ENCODE measurements at places on chromosomes 11 and 22. TPM values are rescaled to one million over a fixed set of nuclear protein-coding genes. Genes with fewer than 3 reads are reported as not detected.
A peak's percentile ranks its signal among the peaks of the same experiment; 100 is the strongest.

Gene GAL
- 1.0 TPM for total RNA-seq

Gene NAALADL1
- 11.9 TPM for total RNA-seq

GRCh38 chr11:87803748-87804147, 371.5 kb downstream of the RAB38 start:
- H3K27me3 ChIP-seq, result no peaks in the 10 kb centered on the region
- H3K36me3 ChIP-seq, result no peaks in the 10 kb centered on the region
- no peak for DNase-seq
- no peak overlapping the region for H3K27ac ChIP-seq

DNA sequence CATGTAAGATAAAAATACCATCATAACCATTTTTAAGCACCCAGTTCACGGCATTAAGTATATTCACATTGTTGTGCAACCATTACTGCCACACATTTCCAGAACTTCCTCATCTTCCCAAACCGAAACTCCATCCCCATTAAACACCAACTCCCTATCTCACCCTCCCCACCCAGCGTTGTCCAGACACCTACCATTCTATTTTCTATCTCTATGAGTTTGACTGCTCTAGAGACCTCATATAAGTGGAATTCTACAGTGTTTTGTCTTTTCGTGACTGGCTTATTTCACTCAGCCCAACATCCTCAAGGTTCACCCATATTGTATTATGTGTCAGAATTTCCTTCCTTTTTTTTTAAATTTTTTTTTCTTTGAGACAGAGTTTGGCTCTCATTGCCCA, 45.2 kb downstream of the PPFIA1 start:
- H3K27ac ChIP-seq, result no peak overlapping the region
- peaks cover 3% of the 10 kb centered on the region for H3K4me1 ChIP-seq
- H3K27me3 ChIP-seq, result no peaks in the 10 kb centered on the region
- no peak for DNase-seq

- peaks cover 2% of the 10 kb centered on the region for H3K36me3 ChIP-seq
- H3K27ac ChIP-seq, result no peak overlapping the region
- H3K4me3 ChIP-seq, result no peak overlapping the region
- no peak for DNase-seq
- peaks cover 20% of the 10 kb centered on the region for H3K27me3 ChIP-seq
These were observed 1249.3 kb downstream of the BRD1 start for GRCh38 chr22:48578138-48579042.

DNA sequence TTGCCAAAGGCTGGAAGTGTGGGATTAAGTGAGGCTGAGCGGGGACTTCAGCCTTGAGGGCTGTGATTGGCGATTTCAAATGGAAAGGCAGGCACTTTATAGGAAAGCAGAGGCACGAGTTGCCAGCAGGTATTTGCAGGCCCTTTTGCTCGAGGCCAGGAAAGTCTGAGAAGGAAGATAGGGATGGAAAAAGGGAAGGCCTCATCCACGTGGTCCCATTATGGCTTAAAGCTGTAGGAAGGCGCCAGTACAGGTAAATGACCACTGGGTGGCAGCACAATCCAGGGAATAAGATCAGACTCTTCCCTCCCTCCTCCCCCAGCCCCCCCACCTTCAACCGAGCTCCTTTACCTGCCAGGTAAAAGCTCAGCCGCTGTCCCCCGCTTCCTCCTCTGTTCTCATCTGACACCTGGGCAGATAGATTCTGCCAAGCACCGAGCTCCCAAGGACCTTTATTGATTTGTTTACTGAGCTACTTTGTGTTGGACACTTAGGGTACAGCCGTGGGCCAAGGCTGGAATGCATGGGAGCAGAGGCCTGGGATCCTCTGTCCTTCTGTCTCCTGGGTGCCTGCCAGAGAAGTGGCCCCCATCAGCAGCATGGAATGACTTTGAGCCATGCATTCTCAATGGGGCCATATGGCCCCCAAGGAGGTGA, 7.5 kb downstream of the P2RX3 start:
- no peak for DNase-seq
- H3K27me3 ChIP-seq, result peaks cover 1% of the 10 kb centered on the region
- H3K4me3 ChIP-seq, result no peak overlapping the region
- H3K27ac ChIP-seq, result no peak overlapping the region
- H3K36me3 ChIP-seq, result no peaks in the 10 kb centered on the region

GRCh38 chr11:74459584-74459983, 7.8 kb downstream of the KCNE3 start:
- no peak overlapping the region for H3K4me3 ChIP-seq
- DNase-seq, result no peak
- H3K27me3 ChIP-seq, result no peaks in the 10 kb centered on the region
- no peak overlapping the region for H3K27ac ChIP-seq
- no peaks in the 10 kb centered on the region for H3K4me1 ChIP-seq
- no peaks in the 10 kb centered on the region for H3K36me3 ChIP-seq

DNA sequence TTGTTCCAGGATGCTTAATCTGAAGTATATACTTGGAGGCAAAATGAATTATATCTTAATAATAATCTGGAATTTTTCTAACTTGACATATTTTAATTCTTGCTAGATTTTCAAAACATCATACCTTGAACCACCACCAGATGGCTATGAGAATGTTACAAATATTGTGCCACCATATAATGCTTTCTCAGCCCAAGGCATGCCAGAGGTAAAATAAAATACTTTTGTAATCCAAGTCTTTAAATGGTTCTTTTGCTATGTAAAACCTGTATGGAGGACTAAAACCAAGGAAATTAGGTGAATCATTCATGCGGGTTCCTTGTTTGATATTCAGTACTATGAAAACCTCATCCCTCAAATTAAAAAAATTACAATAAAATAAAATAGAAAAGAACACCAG, 14.4 kb downstream of the NAALAD2 start:
- DNase-seq, result no peak
- no peaks in the 10 kb centered on the region for H3K36me3 ChIP-seq
- H3K4me1 ChIP-seq, result no peaks in the 10 kb centered on the region
- H3K27me3 ChIP-seq, result peaks cover 2% of the 10 kb centered on the region
- H3K27ac ChIP-seq, result no peak overlapping the region

GRCh38 chr22:18078329-18079041, 695 bp downstream of the PEX26 start:
- DNase-seq, result peak; percentile 32
- no peaks in the 10 kb centered on the region for H3K27me3 ChIP-seq
- peaks cover 47% of the 10 kb centered on the region for H3K36me3 ChIP-seq
- peak overlapping the region; percentile 93 for H3K4me3 ChIP-seq
- peak overlapping the region; percentile 96 for H3K27ac ChIP-seq
